ENCODE measurements at places on chromosomes 1 and 21. TPM values are rescaled to one million over a fixed set of nuclear protein-coding genes. Genes with fewer than 3 reads are reported as not detected.

- DNase-seq: no peak
These were observed 46.7 kb downstream of the RPRD2 start for GRCh38 chr1:150410582-150411101.

DNA sequence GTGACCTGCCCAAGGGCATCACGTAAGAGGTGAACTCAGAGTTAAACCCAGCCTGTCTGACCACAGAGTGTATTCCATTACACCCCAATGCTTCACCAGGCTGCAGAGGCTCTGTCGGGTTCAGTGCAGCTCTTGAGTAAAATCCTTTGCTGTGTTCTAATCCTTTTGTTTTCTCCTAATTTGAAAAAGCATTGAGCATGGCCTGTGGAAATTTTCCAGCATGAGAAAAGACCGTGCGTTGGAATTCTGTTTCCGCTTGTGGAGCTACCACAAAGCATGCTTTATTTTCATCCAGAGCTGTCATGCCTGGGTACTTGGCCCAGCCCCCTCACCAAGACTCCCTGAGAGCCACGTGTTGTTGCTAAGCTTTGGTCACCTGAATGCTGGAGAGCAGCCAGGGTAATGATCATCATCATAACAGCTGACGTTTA, 317.6 kb downstream of the PRDM2 start:
- no peak for DNase-seq

- no peak for DNase-seq
These were observed 29.9 kb upstream of the HJV start for GRCh38 chr1:146051452-146051851.

DNA sequence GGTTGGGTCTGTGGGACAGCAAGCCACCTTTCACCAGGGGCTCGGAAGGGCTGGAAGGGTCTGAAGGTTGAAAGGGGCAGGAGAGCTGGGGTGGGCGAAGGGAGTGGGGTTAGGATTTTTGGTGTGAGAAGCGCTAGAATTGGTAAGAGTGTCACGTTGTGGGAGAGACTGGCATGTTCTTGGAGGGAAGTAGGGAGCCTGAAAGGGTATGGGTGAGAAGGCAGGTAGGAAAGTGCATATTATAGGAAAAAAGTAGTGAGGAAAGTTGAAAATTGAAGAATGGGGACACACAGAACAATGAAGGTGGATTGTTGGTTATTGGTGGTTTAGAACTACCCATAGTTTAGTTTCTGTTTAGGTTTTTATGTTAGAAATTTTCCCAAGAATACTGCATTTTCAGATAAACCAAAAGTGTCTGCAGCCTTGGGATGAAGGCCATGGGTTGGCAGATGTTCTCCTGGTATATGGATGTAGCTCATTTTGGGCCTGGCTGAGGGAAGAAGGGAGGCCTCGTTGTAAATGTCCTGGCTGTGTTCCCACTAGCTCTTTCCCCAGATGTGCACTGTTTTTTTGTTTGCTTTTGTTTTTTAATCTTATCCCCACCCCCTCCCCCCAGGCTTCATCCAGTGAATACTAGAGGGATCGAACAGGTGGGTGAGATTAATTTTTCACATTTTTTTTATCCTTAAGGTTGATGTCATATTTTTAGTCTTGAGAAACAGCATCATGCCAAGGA, 1.2 kb downstream of the LRRC42 start:
- DNase-seq: no peak

GRCh38 chr1:218347336-218347722, 2.2 kb downstream of the TGFB2 start:
- no peak for DNase-seq

DNA sequence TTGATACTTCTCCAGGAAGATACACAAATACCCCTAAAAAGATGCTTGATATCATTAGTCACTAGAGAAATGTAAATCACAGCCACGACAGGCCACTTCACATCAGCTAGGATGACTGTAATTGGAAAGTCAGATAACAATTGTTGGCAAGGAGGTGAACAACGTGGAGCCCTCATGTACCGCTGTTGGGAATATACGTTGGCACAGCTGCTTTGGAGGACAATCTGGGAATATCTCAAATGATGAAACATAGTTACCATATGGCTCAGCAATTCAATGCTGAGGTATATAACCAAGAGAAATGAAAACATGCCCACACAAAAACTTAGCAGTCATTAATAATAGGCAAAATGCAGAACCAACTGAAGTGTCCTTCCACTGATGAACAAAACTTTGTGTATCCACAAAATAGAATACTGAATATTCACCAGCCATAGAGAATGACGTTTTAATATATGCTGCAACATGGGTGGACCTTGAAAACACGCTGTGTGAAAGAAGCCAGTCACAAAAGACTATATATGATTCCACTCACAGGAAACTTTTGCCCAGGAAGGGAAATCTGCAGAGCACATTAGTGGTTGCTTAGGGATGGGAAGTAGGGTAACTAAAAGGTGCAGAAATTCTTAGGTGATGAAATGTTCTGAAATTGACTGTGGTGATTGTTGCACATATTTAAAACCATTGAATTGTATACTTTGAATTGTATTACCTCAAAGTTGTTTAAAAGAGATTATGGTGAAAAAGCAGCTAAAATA, 95.4 kb downstream of the AHCTF1 start:
- no peak for DNase-seq

GRCh38 chr21:42095581-42095980, 24.5 kb downstream of the UMODL1 start:
- no peak for DNase-seq

GRCh38 chr1:24098102-24098501, 13.8 kb downstream of the MYOM3 start:
- no peak for DNase-seq

DNA sequence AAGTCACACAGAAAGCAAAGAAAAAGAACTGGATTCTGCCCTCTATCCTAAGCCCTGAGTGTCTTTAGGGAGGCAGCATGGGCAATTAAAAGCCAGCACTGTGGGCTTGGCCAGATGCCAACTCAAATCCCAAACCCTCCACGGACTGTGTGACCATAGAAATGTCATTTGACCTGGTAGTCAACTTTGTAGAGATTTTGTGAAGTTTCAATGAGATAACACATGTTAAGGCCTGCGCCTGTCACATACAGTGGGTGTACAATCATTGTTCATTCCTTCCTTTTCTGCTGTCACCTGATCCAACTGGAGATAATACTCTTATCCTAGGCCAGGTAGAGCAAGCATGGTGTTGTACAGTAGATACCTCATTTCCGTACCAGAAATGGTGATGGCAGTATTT, 54.2 kb downstream of the TMEM53 start:
- DNase-seq: no peak

DNA sequence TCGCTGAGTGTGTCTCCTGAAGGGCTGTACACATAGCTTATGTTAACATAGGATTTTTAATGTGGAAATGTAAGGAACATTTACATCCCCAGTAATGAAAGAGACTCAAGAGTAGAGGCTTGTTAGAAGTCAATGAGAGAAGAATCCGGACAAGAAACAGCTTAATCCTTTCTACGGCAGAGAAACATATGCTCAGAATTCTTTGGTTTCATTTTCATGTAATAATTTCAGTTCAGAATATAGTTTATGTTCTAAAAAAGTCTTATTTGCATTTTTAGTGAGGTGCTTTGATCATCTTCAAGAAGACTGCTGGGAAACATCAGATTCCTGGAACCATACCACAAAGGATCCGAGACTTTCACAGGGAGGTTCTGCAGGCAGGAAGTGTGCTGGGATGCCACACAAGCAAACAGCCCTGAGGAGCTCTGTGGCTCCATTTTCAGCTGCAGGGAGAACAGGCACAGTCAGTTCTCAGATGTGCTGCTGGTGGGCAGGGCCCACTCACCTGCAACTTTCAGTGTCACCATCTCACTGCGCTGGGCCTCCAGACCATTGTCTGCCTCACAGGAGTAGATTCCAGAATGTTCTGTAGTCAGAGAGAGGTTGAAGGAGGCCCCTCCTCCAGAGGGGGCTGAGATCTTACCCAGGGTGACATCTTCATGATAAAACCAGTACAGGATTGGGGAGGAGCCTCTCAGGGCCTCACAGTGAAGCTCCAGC, 28.4 kb downstream of the FCRL5 start:
- no peak for DNase-seq

DNA sequence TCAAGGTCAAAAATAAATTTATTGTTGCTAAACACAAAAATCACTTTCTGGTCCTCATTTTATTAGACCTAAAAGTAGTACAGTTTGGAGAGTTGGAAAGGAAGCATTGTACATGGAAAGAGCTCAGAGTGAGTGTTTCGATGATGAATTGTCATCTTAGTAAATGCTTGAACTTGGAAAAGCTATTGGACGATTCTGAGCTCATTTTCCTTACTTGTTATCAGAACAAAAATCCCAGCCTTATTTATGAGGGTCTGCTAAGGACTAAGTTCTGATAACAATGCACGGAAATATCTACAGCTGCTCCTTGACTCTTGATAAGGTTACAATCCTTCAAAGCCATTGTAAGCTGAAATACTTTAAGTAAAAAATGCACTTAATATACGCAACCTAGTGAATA, 710.0 kb upstream of the PTBP2 start:
- DNase-seq: no peak

DNA sequence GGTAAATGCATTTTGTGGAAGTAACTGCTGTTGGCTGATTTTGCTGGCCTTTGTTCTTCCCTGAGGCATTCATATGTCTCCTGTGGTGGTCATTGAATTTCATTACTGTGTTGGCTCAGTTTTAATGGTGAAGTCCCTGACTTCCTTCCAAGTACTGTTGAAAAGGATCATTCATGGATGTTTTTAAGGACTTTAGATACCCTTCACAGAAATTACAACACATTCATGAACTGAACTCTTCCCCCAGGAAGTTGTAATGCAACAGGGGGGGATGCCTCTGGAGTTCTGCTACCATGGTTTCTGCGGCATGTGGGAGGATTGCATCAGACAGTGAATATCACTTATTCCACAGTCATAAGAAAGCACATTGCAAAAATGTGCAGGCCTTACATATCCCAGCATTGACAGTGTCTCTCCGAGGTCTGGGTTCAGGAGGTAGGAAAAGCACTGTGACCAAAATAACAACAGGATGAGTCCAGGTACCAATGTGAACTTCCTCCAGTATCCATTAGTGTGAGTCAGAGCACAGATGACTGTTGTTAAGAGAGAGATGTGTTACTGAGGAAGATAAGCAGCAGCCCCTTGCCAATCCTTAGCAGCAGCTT, 2.1 kb upstream of the RAB3GAP2 start:
- no peak for DNase-seq

Gene OR2T34
- total RNA-seq: not detected
